ENCODE measurements at places on chromosomes 12 and 14. TPM values are rescaled to one million over a fixed set of nuclear protein-coding genes. Genes with fewer than 3 reads are reported as not detected.

Gene EIF2B1
- total RNA-seq: 39.7 TPM

Gene PMEL
- 0.93 TPM for total RNA-seq

Gene CACNA1C
- total RNA-seq: 70.4 TPM

Gene C3AR1
- total RNA-seq: 23.4 TPM

Gene MTHFD1
- total RNA-seq: 39.4 TPM

Gene HOXC6
- 14.7 TPM for total RNA-seq

All from aorta (tissue), 5 donors.